Myometrial cell (primary cell): ENCODE measurements at places on chromosomes 1 and 21. TPM values are rescaled to one million over a fixed set of nuclear protein-coding genes. Genes with fewer than 3 reads are reported as not detected.

FOXD2 gene
- under 0.01 and 0.29 TPM in 2 replicates for total RNA-seq

SLC66A1 gene
- total RNA-seq = 19.0 and 25.2 TPM in 2 replicates

CYP2J2 gene
- total RNA-seq = 0.18 TPM in 1 of 2 replicates, not detected in the other

KRTAP21-2 gene
- not detected in 2 replicates for total RNA-seq
